Forelimb muscle (tissue), 1 donor: ENCODE measurements at places on chromosomes 7 and 10. TPM values are rescaled to one million over a fixed set of nuclear protein-coding genes. Genes with fewer than 3 reads are reported as not detected.

DNA sequence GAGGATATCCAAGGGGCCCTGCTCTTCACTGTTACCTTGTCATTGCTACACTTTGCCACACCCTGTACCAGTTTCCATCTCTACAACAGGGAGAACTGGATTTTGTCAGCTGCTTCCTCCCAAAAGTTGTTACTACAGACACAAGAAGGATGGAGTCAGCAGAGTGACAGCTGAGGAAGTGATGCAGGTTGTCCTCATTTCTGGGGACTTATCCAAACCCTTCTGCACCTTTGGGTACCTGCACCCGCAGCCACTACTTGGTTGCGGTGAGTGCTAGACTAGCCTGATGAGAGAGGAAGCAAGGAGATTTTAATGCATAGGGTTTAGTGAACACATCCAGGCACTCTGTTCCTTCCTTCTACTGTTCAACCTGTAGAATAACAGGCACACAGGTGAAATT is 281.0 kb downstream of the RPS24 start:
- DNase-seq = no peak

DNA sequence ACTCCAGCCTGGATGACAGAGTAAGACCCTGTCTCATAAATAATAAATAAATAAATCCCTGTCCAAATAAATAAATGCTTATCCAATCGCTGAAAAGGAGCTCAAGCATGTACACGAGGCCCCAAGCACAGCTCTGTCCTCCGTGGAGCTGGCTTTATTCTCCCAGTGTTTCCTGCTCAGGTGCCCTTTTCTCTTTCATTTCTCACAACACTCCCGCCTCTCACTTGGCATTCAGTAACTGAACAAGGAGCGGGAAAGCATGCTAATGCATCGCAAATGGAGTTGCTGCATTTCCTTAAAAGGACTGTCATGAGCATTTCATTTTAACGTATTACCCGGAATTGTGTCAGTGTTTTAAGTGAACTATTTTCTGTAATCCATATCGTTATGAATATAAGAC is 210.9 kb upstream of the C7orf33 start:
- DNase-seq = no peak

DNA sequence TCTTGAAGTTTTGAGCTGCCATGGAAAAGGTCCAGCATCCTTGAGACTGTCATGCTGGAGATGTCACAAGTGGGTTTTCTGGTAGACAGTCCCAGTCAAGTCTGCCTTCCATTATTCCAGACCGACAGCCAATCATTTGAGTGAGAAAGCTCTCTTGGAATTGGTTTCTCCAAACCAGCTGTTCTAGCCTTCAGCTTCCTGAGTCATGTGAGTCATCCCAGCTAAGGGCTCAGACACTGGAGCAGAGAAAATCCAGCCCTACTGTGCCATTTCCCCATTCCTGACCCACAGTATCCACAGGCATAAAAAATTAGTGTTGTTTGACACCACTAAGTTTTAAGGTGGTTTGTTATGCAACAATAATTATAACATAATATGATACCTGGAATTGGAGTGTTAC is 219.0 kb downstream of the ADRA2A start:
- DNase-seq = no peak

- no peak for DNase-seq
Measured at GRCh38 chr10:4231439-4231838, 446.4 kb upstream of the KLF6 start.

Gene BTAF1
- polyA plus RNA-seq = 23.7 TPM

Gene AKR1C8
- polyA plus RNA-seq = not detected

Gene OR13A1
- polyA plus RNA-seq = not detected

DNA sequence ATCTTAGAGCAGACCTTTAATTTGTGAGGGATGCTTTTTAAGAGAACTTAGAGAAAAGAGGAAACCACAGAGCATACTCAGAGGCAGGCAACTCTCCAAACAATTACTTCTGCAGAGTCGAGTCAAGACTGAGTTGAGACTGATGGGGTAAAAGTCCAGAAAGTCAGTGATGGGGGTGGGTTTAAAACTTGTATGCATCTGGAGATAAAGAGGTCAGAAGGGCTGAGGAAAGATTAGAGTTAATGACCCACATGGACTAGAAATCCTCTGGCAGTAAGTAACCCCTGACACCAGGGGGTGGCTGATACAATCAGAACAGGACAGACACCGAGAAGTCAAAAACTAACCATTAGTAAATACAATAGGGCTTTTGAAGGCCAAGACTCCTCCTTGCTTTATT is 42.4 kb upstream of the SEPTIN7 start:
- DNase-seq = no peak

Gene PDE1C
- 3.0 TPM for polyA plus RNA-seq

DNA sequence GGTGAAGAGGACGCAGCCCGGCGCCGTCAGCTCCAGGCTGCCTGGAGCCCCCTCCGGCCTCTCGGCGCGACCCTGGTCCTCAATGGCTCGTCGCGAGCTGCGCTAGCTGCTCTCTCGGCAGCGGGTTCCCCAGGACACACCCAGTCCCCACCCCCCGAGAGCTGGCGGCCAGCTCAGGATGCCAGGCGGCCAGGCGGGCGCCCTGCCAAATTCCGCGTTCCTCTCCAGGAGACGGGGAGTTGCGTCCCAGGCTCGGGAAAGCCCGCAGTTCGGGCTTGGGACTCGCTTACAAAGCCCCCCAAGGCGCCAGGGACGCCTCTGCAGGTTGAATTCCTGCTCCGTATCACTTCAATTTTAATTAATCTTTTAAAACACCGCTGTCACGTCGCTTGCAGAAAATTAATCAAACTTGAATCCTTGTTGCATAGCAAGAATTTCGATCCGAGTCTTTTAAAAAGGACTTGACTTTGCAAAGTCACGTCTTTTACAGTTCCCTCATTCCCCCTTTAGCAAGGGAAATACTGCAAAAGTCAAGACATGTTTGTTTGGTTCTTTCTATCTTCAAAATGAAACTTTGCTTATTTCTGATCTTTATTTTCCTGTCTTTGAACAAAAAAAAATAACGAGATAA is 28.2 kb downstream of the SKIDA1 start:
- no peak for DNase-seq

DNA sequence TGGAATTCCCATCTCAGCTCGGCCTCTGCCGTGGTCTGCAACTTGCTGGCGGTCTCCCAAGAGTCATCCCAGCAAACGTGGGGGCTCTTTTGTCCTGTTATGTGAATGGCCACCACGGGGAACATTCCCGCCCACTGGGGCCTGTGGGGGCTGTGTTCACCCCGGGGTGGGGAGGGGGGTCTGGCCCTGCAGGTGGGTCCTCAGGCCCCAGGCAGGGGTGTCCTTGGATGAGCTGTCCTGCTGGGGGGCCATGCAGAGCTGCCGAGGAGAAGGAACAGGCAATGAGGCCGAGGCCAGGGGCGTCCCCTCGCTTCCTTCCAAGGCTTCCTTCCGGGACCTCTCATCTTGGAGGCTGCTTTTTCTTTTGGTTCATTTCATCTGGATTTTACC is 24.4 kb upstream of the PITRM1 start:
- no peak for DNase-seq

Gene ACSM6
- not detected for polyA plus RNA-seq

Gene UBTD1
- 13.8 TPM for polyA plus RNA-seq

GRCh38 chr7:158648168-158648567 is 56.4 kb downstream of the NCAPG2 start:
- DNase-seq = no peak

Gene SUGCT
- polyA plus RNA-seq = 2.2 TPM

- no peak for DNase-seq
Measured at GRCh38 chr7:126656165-126656564, 596.6 kb downstream of the GRM8 start.

DNA sequence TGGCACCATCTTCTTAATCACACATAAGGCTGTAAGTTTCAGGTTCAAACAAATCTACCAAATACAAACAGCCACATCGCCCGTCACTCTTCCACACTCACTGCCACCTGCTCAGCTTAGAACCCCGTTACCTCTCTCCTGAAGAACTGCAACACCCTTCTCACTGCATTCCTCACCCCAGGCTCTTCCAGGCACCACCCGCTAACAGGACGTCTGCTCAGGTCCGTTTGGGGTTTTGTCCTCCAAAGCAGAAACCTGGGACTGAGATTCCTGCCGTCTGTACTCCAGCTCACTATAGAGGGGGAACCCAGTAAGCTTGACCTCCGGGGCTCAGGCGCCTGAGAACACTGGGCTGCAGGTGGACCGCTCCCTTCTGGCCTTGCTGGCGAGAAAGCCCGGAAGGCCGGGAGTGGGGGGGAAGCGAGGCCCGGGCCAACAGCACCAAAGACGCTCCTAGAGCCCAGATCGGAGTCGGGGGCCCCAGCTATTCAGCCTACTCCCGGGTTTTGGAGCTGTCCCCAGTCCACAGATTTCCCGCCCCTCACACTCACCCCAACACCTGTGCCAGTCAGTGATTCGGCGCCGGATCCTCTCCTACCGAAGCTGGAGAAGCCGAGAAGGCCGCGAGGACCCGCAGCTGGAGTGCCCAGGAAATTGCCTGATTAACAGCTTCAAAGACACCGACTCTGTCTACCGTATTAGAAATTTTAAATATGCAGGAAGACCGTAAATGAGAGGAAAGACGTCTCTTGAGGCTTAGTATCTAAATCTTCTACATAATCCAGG is at the start of gene AP3M1:
Gene AP3M1, minus strand, starts transcription at position 625 of the 786 bp plus-strand sequence. CDS start 12,449 bp downstream, outside the sequence.
- DNase-seq = peak; percentile 94

GRCh38 chr7:8212638-8213037 is 49.3 kb downstream of the ICA1 start:
- no peak for DNase-seq

- no peak for DNase-seq
Measured at GRCh38 chr7:22860784-22861482, 38.3 kb upstream of the TOMM7 start.

DNA sequence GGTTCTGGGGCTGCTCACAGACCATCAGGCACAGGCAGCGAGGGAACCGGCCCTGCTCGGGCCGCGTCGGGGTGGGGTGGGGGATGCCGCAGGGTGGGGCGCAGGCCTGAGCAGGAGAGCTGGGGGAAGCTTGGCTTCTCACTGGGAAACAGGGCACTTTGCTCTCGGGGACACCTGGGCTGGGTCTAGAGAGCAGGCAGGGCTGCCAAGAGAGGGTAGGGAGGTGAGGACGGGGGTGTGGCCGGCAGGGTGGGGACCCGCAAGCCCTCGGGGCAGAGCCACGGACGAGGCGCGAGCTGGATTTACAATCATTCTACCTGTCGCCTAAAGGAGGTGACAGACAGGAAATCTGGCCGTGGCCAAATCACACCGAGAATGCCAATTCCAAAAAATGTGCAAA is 11.1 kb downstream of the INTS1 start:
- no peak for DNase-seq

Gene PSD
- polyA plus RNA-seq = 5.3 TPM

Gene BCL7B
- 38.4 TPM for polyA plus RNA-seq

- DNase-seq = no peak
Measured at GRCh38 chr7:45872116-45873034, 507 bp downstream of the CCDC201 start.

DNA sequence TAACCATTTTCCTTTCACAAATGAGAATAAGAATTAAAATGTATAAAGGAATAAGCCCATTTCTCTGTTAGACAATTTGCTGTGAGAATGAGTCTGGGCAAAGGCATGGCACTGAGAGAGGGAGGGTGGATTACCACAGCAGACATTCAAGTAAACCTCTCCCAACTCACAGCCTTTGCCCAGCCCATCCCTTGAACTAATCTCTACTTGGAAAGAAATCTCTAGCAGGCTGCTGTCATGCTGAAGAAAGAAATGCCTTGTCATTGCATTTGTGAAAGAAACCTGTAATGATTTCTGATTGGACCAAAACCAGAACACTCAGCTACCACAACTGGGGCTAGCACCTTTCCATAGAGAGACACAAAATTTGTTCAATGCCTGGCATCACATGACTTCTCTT is 39.2 kb downstream of the CH25H start:
- no peak for DNase-seq

- no peak for DNase-seq
Measured at GRCh38 chr10:29914986-29915785, 144.2 kb downstream of the JCAD start.

Gene NYAP1
- polyA plus RNA-seq = 1.8 TPM

Gene GRID2IP
- 0.10 TPM for polyA plus RNA-seq

DNA sequence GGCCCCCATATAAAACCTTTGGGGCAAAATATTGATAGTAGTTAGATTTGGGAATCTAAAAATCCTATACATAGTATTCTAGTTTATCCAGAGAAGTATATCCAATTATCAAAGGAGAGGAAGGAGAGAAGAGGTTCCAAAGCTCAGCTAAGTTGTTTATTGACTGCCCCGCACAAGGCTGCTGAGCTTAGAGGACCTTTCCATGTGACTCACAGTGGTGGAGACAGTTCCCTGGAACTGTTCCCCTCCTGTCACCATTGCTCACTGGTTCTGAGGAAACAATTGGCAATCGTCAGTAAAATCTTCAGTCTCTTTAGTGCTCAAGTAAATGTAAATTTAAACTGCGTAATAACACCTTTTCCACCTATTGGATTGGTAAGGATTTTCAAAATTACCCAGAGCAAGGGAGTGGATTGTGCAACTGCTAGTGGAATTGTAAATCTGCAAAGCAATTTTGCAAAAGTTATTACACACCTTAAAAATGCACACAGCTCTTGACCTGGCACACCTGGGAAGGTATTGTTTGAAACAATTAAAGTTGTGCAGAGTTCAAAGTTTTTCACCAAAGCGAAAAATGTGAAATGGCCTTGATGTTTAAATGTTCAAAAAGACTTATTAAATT is 63.1 kb downstream of the EEPD1 start:
- no peak for DNase-seq

Gene VAX1
- not detected for polyA plus RNA-seq

GRCh38 chr10:116216676-116217075 is 56.3 kb downstream of the GFRA1 start:
- DNase-seq = no peak

Gene ZP3
- 12.1 TPM for polyA plus RNA-seq

DNA sequence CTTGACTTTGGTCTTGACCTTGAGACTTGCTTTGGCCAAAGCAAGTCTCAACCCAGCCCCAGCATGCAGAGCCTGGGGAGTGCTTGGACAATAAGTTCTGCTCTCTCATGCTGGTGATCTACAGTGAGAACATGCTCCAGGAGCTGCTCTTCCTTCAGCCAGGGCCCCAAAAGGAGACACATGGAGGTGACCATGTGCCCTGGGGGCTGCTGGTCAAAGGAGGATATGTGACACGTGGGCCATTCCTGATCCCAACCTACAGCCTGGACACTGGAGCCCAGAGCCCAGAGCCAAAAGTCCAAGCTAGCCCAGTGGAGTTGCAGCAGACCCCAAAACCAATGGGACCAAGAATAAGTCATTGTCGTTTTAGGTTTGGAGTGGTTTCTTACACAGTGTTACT is 78.2 kb upstream of the CHST15 start:
- DNase-seq = no peak

DNA sequence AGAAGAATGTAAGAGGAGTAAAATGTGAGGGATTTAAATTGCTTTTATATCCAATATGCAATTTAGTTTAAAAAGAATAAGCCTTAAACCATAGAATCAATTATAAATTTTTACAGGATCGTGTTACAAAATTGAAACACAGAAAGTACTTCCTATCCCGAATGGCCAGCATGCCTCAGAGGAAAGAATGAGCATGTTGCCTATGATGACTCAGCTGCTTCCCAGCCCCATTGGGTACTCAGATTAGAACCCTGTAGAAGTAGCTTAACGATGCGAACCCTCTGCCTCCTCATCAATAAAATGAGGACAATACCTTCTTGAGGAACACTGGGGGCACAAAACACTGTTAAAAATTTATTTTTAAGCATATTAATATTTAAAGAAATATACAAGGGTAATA is 113.4 kb upstream of the CDK1 start:
- DNase-seq = no peak

GRCh38 chr10:37263304-37263703 is 137.9 kb downstream of the ANKRD30A start:
- DNase-seq = no peak

Gene CPED1
- 8.4 TPM for polyA plus RNA-seq
